ENCODE measurements at places on chromosomes 4 and X.

- no peak for DNase-seq
Measured at GRCh38 chr4:6873291-6873690, 36.3 kb upstream of the TBC1D14 start.

GRCh38 chr4:45349859-45350258, 623.5 kb upstream of the GNPDA2 start:
- DNase-seq, result no peak

DNA sequence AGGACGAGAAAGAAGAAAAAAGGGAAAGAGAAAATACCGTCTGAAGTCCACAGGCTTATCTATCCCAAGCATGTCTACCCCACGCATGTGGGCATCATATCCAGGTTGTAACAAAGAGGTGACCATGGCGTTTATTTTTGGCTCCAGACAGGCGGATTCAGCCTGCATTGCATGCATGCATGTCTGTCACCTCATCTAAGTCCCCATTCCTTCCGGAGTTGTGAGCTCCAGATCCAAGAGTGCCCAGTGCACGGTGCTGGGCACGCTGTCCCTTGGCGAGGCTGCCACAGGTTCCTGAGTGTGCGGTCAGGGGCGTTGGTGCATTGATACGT, 905 bp upstream of the GALNTL6 start:
- DNase-seq, result no peak

GRCh38 chr4:121485190-121485804, 104.5 kb upstream of the QRFPR start:
- DNase-seq, result no peak

GRCh38 chr4:153798901-153799693, 10.2 kb upstream of the SFRP2 start:
- no peak for DNase-seq

- DNase-seq, result no peak
Measured at GRCh38 chr4:147864607-147865006, 132.7 kb downstream of the ARHGAP10 start.

DNA sequence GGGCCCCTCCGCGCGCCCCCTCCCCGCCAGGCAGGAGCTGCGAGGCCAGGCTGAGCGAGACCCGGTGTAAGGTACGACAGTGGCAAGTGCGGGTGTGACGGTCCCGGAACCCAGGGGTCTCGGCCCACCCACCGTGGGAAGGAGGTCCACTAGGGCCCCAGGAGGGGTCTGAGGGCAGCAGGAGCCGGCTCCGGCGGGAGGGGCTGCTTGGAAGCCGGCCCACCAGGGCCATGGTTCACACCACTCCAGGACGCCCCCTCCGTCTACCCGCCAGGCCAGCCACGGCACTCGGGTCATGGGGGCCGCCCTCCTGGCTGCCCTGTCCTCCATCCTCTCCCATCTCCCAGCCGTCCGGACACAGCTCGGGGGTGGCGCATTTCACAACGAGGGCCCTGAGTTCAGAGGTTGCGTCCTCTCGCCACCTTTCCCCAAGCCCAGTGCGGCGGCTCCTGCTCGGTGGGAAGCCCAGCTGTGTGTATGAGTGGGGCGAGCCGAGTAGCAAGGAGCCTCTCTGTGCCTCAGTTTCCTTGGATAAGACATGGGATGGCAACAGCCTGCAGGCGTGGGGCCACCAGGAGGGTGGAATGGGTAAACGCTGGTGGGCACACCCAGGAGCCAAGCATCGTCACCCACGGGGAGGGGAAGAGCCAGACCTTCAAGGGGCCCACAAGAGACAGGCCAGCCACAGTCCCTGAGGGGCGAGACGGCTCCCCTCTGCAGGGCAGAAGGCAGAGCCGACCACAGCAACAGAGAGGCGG, 81.3 kb downstream of the FAM53A start:
- DNase-seq, result no peak

DNA sequence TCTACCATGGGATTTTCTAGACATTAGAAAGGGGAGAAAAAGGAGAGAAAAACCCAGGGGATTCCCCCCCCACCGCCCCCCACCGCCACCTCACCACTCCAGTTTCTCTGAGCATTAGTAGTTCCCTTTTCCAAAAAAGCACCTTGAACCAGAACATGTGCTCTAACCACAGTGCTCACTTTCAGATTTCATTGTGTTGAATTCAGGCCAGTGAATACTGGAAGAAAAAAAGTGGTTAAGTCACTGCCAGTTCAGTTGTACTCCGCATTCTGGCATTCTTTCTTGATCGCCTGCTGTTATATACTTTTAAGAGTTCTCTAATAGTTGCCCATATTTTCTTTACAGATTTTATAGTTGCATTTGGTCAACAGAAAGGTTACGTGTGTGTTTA, 40.9 kb downstream of the JADE3 start:
- DNase-seq, result no peak

DNA sequence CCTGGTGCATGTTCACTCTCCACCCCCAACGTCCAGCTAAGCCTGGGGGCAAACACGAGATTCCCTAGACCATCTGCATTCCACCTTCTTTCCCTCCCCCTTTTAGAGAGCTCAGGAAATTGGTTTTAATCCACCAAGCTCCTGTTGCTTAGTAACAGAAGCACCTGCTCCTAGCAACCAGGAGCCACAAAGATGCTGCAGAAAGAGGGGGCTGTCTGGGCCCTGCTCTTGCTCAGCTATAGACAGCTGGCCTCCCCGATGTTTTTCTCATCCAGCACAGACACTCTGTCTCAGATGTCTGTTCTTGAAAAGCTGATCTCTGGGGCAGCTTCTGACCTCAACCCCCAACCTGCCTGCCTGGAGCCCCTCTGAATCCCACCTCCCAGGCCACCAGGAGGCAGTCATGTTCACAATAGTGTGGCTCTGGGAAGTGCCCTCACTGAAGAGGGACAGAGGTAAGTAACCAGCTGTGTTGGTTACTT, 71.5 kb downstream of the SLC16A2 start:
- no peak for DNase-seq

- no peak for DNase-seq
Measured at GRCh38 chr4:7195546-7196287, 3.4 kb downstream of the SORCS2 start.

DNA sequence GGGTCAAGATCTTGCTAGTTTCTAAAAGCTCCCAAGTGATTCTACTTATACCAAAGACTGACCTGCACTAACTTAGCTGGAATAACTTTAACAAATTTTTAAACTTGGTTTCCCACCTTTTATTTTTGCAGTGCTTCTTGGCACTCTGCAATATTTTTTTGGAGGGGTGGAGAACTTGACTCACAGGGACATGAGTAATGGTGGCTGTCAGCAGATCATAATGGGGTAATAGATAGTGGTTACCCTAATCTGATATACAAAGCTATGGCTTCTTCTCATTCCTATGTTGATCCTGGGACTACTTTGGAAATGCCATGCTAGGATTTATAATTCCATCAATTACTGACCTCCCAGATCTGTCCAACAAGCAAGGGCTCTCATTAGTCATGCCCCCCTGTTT, 295.7 kb downstream of the GPAT3 start:
- DNase-seq, result no peak

DNA sequence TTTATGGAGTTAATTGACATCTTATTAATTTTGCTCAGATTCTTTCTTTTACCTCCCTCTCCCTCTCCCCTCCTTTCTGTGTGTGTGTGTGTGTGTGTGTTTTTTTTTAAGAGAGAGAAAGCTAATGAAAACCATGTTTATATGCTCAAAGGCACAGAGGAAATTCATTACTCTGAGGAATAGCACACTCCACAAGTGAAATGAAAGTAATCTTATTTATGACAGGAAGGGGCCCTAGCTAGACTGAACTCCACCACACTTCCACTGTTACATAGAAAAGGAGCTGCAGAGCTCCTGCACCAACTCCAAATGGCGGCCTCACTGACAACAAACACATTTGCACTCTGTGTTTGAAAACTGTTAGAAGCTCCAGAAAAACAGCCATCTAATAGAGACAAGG, 150.6 kb downstream of the RASL11B start:
- DNase-seq, result no peak

DNA sequence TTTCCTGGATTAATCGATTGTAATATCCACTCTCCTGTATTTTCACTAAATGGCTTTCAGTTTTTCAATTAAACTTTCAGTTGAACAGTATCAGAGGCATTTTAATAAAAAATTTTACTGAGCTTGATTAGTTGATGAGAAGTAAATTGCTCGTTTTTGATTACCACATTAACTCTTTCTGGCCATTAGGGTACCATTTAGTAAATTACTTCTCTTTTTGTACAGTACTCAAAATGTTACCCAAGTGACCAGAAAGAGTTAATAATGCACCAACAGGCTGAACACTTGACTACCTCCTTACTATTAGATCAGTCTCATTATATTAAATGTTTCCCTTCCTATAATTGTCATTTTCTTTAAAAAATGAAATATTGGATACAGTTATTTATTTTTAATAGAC, 289.2 kb downstream of the TENM3 start:
- DNase-seq, result no peak

GRCh38 chr4:101649790-101650515, 140.6 kb upstream of the BANK1 start:
- DNase-seq, result no peak

DNA sequence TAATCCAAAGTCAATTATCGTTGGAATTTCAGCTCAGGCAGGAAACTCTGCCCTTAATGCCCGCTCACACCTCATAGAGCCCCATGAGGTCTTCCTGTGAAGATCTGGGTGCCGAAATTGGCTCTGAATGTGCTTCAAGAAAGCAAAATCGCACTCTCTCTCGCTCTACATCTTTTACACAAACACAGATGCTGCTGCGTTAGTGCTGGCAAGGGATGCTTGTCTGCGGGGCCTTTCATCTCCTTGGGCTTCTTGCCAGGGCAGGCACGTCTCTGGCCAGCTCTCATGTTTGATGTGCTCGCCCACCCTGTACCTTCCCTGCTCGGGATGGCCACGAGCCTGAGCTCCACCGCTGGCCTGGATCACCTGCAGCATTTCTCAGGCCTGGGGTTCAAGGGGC, 66.5 kb downstream of the CLCN4 start:
- DNase-seq, result no peak

- no peak for DNase-seq
Measured at GRCh38 chrX:46967547-46967946, 55.3 kb downstream of the JADE3 start.

- no peak for DNase-seq
Measured at GRCh38 chr4:23972187-23972586, 82.3 kb upstream of the PPARGC1A start.

GRCh38 chr4:48315728-48316630, 25.4 kb upstream of the SLAIN2 start:
- no peak for DNase-seq

GRCh38 chr4:64584981-64585557, 175.8 kb upstream of the TECRL start:
- no peak for DNase-seq

DNA sequence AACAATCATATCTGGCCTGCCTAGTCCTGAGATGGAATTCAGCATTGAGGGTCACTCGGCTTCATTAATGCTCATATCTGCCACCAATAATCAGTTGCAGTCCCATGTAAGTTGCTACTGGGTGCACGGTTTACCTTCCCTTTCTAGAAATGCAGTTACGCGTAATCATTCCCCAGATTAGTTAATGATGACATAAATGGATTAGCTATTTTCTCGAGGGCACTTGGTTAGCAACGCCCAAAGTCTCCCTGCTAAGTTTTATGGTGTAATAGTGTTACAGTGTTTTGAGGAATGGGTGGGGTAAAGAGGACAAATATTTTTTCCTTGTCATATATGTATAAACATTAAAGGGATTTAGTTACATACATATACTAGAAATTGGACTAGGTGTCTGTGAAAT, 118.8 kb downstream of the MID1 start:
- no peak for DNase-seq

- DNase-seq, result no peak
Measured at GRCh38 chr4:141810712-141811375, 174.5 kb downstream of the IL15 start.

- DNase-seq, result no peak
Measured at GRCh38 chrX:9233141-9233540, 199.2 kb upstream of the FAM9B start.

- no peak for DNase-seq
Measured at GRCh38 chr4:53059256-53059655, 197.1 kb downstream of the RASL11B start.

DNA sequence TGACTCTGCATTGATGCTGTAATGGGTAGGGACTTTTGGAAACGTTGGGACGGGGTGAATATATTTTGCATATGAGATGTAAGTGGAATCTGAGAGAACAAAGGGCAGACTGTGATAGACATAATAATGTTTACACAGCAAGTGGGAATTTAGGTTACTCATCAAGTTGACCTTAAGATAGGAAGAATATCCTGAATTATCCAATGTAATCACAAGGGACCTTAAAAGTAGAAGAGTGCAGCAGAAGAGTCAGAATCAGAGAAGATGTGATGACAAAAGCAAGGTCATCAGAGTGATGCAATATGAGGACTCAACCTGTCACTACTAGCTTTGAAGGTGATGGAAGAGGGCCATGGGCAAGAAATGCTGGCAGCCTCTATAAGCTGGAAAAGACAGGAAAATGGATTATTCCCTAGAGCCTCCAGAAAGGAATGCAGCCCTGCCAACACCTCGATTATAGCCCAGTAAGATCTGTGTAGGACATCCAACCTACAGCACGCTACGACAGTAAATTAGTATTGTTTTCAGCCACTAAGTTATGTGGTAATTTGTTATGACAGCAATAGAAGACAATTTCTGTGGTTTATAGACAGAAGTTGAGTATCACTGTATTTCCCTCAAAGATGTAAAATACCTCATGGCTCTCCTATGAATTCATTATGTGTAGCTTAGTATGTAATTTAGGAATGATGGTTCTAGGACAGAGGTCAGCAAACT, 26.4 kb downstream of the MORC4 start:
- no peak for DNase-seq

GRCh38 chr4:158139086-158139485, 33.7 kb downstream of the GASK1B start:
- DNase-seq, result no peak

DNA sequence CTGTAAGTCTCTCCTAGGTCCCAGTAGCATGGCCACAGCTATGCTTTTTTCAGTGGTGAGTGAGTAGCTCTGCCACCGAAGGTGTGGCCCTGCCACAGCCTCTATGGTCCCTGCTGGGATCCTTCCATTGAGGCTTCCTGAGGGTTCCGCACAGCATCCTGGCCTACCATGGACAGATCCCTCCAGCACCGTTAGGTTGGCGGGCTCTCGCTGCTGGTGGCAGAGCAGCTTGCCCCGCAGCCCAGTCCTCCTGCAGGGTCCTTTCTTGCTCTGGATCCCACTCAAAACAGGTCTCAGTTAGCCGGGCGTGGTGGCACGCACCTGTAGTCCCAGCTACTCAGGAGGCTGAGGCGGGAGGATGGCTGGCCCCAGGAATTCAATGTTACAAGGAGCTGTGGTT, 2.4 kb upstream of the PDZD4 start:
- DNase-seq, result no peak

DNA sequence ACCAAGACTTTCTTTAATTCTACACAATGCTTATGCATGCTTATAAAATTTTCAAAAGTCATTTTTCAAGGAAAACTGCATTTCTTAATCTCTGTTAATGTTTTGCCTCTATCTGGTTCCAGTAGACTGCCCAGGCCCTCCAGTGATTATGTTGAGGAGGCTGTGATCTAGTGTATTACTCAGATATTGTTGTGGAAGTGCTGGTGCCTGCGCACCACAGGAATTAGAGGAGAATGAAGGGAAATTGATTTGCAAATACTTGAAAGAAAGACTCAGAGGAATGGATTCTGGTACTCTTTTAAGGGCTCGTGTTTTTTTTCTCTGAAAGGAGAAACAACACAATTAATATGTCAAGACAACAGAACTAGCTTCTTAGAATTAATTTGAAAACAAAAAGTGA, 1015.1 kb downstream of the RPA4 start:
- no peak for DNase-seq

GRCh38 chrX:155662282-155662681, 49.5 kb upstream of the TMLHE start:
- no peak for DNase-seq

- no peak for DNase-seq
Measured at GRCh38 chrX:65574356-65574755, 39.8 kb upstream of the LAS1L start.

GRCh38 chrX:108138814-108139702, 47.5 kb downstream of the ATG4A start:
- no peak for DNase-seq

Data from effector CD8-positive, alpha-beta T cell (primary cell).